H1 (cell line): ENCODE measurements at places on chromosomes 6 and 20. TPM values are rescaled to one million over a fixed set of nuclear protein-coding genes. Genes with fewer than 3 reads are reported as not detected.

- DNase-seq = no peak
Measured at GRCh38 chr6:107079429-107079828, 35.9 kb downstream of the BEND3 start.

GRCh38 chr6:112640891-112641290, 293.8 kb downstream of the RFPL4B start:
- DNase-seq = no peak

DNA sequence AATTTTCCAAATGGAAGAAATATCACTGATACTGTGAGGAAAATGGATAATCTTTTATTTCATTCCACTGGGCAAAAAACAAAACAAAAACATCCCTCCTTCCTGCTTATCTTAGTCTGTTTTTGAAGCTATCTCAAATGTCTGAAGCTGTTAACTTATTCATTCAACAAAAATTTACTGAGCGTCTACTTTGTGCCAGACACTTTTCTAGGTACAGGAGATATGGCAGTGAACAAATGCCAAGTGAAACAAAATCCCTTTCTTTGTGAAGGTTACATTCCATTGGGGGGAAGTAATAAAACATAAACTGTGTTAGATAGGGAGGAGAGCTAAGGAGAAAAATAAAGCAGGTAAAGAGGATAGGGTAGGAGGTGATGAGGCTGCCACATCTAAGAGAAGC, 47.5 kb downstream of the TNFRSF21 start:
- no peak for DNase-seq

GRCh38 chr6:137799950-137800568, 67.0 kb upstream of the TNFAIP3 start:
- DNase-seq = no peak

GJE1 gene
- total RNA-seq = not detected in 2 replicates

GRCh38 chr6:124494956-124495664, 467.1 kb upstream of the RNF217 start:
- DNase-seq = no peak

- DNase-seq = no peak
Measured at GRCh38 chr20:13756551-13756950, 28.2 kb downstream of the ESF1 start.

HUS1B gene
- total RNA-seq = 0.48 and 0.75 TPM in 2 replicates

GRCh38 chr6:106630366-106630765, 988 bp downstream of the QRSL1 start:
- DNase-seq = no peak

- no peak for DNase-seq
Measured at GRCh38 chr20:4304601-4305000, 289.2 kb upstream of the RNF24 start.

GRCh38 chr6:117706504-117706903, 31.2 kb downstream of the NUS1 start:
- no peak for DNase-seq

NOX3 gene
- not detected in 2 replicates for total RNA-seq

TSPO2 gene
- not detected in 2 replicates for total RNA-seq

- no peak for DNase-seq
Measured at GRCh38 chr6:162203287-162203686, 524.3 kb downstream of the PRKN start.

- DNase-seq = no peak
Measured at GRCh38 chr20:7503501-7503900, 436.8 kb downstream of the HAO1 start.

GRCh38 chr6:154986787-154987235, 8.3 kb upstream of the TIAM2 start:
- no peak for DNase-seq

GRCh38 chr6:135423649-135424128, 73.9 kb downstream of the AHI1 start:
- no peak for DNase-seq

DNA sequence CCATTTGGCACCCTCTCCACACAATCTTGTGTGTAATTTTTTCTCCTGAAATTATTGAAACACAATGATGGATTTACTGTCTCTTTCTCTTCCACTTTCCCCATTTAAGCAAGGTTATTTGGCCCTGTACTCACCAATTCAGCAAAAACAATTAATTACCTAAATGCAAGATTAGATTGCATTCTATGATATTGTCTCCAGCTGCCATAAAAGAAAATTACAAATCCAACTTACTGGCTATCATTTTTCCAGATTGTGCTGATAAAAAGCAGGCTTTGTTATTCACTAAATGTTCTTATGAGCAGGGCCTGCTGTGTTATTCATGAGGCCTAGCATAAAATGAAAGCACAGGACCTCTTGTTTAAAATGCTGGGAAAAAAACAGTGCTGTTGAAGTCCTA, 95.8 kb upstream of the IRAK1BP1 start:
- no peak for DNase-seq

GRCh38 chr6:163579111-163579879, 164.8 kb downstream of the QKI start:
- DNase-seq = no peak

DNA sequence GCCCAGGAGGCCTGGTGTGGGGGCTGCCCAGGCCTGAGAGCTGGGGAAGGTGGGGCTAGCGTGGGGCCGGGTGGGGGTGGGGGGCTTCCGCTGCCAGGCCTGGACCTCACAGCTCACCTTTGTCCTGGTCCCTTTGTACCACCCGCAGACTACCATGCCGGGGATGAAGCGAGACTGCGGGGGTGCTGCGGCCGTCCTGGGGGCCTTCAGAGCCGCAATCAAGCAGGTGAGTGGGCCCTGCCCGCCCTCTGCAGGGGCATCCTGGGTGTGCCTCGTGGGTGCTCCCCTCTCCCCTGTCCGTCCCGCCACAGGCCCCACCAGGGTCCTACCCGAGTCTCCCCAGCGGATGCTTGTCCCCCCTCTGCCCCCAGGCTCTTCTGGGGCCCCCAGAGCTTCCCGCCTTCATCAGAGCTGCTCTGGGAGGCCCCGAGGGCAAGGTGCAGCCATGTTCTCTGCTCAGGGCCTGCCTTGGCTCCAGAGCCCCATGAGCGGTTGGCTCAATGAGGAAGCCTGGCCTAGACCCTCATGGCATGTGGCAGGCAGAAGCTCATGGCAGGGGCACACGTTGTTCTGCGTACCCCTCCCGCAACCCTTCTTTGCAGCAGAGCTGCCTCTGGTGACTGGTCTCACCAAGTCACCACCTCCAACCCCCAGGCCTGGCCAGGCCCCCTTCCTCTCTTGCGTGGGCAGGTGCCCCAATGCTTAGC, 14.5 kb downstream of the NPEPL1 start:
- DNase-seq = no peak

SHLD1 gene
- 4.2 and 4.5 TPM in 2 replicates for total RNA-seq

MRPS10 gene
- 32.0 and 33.6 TPM in 2 replicates for total RNA-seq

TXLNB gene
- 0.17 and 0.21 TPM in 2 replicates for total RNA-seq

COL9A1 gene
- 14.4 and 18.1 TPM in 2 replicates for total RNA-seq

DNA sequence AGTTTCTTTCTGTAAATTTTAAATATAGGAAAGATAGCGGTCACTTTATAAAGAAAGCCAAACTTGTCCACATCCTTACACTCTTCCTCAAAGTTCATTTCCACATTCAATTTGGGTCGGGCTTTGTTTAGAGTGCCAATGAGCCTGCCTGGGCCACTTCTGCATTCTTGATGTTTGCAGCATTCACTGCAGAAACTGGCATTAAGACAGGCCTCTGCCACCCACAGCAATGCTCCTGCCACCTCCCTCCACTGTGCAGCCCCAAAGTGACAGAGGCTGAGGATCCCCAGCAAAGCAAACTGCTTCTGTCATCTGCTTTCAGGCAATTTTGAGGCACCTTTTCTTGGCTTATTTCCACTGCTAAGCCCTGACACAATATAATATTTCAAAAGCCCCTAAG, 61.2 kb downstream of the TNFAIP3 start:
- no peak for DNase-seq

GRCh38 chr20:59223182-59223601, 59.6 kb downstream of the ZNF831 start:
- no peak for DNase-seq

GRCh38 chr6:136608991-136609390, 58.8 kb upstream of the MAP7 start:
- no peak for DNase-seq

GATA5 gene
- 0.11 and 0.15 TPM in 2 replicates for total RNA-seq

DNA sequence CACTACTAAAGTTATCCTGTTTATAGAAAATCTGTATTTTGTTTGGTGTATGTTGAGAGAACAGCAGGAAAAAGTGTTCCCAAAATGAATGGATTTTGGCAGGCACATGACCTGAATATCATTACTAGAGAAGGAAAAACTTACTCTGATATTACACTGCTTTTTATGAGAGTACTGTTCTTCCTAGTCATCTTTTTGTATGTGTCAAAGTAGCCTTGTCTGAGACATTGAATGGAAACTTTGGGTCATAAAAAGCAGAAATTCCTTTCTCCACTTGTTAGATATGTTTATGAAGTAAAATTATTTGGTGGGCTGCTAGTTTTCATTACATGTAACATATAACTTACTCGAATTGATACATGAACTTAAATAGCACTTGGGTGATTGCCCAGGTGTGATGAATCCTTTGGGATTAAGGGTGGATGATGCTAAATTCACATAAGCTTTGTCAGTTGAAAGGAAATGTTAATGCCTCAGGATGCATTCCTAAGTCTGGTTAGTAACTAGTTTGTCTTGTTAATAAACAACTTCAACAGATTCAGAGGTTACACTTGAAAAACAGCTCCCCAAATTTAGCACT, 206.7 kb downstream of the CENPW start:
- DNase-seq = no peak

DNA sequence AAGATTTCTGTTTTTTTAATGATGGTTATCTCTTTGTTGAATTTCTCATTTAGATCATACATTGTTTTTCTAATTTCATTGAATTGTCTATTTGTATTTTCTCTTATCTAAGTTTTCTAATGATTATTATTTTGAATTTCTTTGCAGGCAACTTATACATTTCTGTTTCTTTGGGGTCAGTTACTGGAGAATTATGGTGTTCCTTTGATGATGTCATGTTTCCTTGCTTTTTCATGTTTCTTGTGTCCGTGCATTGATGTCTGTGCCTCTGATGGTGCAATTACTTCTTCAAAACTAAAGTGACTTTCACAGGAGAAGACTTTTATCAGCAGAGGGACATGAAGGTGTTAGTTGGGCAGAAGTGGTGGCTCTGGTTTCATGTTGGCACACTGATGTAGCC, 270.7 kb upstream of the MOCS1 start:
- DNase-seq = no peak

CFAP206 gene
- total RNA-seq = not detected in 2 replicates

DNA sequence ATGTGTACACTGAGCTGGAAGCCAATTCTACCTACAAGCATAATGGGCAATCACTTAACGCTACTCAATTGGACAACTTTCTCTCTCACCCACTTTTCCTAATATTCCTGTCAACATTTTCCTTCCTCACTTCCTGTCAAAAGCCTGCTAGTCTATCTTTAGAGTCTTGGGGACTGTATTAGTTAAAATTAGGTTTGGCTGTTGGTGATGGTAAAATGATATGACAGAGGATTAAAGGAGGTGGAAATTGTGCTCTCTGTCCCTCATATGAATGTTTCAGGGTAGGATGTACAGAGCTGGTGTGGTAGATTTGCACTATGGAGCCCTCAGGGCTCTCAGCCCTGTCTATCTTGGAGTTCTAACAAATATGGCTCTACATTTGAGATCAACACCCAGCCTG, 129.7 kb downstream of the CEP57L1 start:
- no peak for DNase-seq

HSPA12B gene
- total RNA-seq = 4.3 and 4.9 TPM in 2 replicates

GRCh38 chr6:166715065-166715464, 88.0 kb upstream of the RPS6KA2 start:
- no peak for DNase-seq

TREM1 gene
- not detected in 2 replicates for total RNA-seq

TFAP2B gene
- total RNA-seq = not detected in 2 replicates

ZSCAN16 gene
- 7.4 and 9.4 TPM in 2 replicates for total RNA-seq

SLC18B1 gene
- total RNA-seq = 22.0 and 23.4 TPM in 2 replicates

DNA sequence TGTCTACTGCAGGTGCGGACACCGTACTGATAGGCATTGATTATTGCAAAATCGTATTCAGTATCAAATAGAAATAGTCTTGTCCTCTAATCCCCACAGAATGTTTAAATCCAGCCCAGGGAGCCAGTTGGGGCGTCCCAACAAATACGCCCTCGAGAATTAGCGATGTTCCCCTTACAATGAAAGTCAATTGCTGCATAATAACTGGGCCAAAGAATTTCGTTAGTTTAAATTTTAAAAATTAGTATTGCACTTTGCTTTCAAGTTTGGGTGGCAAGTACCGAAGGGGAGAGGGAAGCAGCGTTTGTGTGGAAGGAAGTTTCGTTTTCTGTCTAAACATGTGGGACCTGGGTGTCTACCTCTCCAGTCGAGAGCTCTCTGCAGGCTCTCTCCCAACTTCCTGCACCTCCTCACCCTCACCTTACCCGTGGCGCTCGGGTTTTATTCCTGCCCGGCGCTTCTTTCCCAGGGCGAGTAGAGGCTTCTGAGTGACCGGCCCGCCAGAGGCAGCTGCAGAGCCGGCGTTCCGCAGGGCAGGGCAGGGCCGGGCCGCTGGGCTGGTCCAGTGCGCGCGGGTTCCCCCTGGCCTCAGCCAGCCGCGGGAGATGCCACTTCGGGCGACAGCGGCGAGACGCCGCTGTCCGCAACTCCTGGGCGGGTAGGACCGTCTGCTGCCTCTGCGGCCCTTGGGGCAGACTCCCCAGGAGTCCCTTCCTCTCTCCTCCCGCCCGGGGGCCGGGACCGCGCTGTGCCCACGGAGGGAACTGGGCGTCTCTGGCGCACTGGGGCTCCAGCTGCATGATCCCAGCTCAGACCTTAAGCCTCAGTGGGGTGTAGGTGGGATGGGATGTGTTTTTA, 862 bp upstream of the TFAP2C start:
- DNase-seq = peak; percentile 68

- no peak for DNase-seq
Measured at GRCh38 chr6:159494586-159494972, 198.5 kb downstream of the SOD2 start.

MUC22 gene
- not detected in 2 replicates for total RNA-seq
